ENCODE measurements at places on chromosomes 4 and X. TPM values are rescaled to one million over a fixed set of nuclear protein-coding genes. Genes with fewer than 3 reads are reported as not detected.

GRCh38 chrX:47380268-47380667 is 9.9 kb downstream of the ZNF157 start:
- DNase-seq = no peak

DNA sequence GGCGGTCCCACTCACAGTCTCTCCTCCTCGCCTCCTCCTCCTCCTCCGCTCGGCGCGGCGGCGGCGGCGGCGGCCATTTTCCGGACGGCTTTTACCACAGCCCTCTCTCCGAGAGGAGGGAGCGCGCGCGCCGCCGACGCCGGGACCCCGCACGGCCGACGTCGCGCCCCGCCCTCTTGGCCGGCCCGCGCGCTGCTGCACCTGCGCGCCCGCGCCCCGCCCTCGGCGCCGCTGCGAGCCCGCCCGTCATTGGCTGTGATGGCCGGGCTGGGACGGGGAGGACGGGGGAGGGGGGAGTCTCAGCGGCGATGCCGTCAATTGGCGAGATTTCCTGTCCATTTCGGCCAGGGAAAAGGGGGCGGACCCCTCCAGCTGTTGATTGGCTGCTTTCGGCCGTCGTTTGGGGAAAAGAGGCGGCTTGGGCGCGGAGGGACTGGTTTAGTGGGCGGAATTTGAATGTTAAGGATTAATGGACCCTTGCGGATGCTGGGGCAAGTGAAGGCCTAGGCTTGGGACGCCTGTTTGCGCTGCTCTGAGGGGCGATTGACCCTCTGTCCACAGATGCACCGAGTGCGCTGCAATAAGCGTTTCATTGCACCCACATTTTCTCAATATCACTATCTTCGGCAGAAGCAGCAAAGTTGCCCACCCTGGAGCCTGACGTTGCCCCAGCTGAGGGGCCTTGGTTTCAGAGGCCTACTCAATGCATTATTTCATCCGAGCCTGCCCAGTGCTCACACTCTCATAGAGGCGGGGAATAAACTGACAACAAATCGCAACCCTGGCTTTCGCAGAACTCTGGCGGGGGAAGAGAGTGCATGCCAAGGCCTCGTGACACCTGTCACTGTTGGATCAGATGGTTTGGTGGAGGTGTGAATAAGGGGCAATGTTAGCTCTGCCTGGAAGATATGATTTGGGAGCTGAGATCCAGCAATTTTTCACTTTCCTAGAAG is at the start of gene MECP2:
MECP2 (minus strand) TSS at position 129 of the 953 bp plus-strand sequence.
- peak; percentile 54 for DNase-seq

DNA sequence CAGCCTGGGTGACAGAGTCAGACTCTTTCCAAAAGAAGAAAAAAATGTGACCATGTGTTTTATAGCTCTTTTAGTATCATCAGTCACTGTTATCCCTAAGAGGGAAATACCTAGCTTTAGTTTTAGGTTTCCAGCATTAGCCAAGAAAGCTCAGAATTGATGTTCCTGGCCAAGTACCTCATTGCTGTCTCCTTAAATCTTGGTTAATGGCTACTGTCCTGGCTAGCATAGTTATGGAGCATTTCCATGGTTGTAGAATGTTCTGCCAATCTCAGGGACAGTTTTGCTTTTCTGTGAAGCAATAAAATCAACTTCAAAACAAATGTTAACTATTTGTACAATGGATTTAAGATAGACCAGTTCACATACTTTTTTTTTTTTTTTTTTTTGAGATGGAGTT is 74.4 kb downstream of the HTT start:
- no peak for DNase-seq

GRCh38 chrX:29691044-29691443 is 524.3 kb upstream of the MAGEB2 start:
- no peak for DNase-seq

DNA sequence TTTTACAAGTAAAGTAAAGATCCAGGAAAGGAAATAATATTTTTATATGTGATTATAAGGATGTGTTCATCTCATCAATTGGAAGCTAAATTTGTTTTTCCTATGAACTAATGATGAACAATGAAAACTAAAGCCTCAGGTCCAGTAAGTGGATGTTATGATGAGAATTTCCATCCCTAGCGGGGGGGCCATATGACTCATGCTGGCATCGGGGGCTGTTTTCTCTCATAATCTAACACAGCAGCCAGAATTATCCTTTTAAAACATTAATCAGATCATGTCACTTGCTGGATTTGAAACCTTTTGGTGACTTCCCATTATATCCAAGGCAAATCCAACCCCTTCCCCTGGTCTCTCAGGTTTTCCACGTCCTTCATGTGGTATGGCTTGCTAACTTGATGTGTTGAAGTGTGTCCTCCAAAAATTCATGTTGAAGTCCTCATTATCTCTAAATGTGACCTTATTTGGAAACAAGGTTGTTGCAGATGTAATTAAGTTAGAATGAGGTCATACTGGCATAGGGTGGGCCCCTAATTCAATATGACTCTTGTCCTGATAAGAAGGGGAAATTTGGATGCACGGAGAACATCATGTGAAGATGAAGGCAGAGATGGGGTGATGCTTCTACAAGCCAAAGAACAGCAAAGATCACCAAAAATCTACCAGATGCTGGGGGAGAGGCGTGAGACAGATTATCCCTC is 96.8 kb downstream of the AKAP4 start:
- DNase-seq = no peak

DNA sequence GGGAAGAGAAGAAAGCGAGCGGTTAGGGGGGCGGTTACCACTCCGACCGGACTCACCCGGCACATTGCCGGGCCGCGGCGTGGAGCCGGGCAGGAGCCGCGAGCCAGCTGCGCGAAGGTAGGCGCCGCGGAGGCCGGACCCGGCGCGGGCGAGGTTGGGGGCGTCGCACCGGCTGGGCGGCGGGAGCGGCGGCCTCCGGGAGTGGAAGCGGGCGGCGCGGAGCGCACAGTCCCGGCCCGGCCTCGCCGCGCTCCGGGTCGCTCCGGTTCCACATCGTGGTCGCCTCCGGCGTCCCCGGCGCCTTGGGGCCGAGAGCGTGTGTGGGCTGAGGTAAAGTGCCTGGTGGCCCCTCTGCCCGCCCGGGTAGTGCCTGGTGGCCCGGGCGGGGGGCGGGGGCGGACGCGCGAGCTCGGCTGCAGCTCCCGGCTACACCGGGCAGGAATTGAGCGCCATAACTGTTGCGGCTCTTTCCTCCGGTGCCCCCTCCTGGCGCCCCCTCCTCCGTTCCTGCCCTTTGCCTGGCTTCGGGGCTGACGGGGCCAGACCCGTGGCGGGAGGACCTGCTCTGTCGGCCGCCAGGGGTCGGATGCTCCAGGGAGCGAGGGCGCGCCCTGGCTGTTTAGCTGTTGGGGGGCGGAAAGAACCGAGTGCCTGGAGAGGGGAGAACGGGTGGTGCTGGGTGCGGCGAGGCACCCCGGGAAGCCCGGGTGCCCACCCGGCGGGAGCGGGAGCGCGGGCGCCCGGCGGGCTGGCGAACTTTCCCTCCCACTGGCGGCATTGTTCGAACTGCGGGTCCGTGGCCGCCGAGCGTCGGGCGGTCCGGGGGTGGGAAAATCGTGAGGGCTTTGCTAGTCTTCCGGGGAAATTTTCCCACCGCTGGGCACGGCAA is 626 bp downstream of the JADE3 start:
- no peak for DNase-seq

DNA sequence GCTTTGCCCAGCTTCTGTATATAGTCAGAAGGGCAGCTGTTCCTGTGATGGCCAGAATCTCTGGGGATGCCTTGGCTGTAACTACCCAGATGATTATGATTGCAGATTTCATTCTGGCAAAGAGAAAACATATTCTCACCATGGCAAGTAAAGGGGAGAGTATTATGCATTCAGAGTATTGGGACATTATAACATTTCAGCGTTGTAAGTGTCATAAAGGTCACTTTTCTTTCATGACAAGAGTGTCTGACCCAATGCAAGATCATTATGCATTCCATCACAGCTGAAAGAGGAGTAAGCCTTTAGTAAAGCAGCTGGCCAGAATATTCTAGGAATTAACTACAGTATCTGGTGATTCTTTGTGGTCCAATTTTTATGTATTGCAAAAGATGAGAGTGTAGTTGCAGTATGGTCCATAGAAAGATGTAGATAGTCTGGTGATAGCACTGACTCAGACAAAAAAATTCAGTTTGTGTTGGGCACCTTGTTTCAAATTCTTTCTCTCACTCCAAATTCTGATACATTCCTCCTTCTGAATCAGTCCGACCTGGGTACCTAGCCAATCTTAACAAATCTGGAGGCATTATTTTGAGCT is 2366.3 kb downstream of the PCDH7 start:
- no peak for DNase-seq

DNA sequence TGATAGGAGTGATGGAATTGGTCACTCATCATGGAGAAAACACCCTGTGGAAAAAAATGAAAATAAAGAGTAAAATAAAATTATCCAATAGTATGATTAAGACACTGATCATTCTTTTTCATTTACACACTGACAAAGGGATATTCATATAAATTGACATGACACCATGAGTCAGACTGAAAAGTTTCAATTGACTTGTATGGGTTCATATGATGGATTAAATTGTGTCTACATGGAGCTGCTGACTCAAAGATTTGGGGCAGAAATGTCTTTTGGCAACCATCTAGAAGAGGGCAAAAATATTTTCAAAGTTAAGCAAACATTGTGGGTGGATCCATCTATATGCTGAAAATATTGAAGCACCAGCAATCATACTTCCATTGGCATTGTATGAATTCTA is 153.4 kb upstream of the PPP3CA start:
- DNase-seq = no peak

DNA sequence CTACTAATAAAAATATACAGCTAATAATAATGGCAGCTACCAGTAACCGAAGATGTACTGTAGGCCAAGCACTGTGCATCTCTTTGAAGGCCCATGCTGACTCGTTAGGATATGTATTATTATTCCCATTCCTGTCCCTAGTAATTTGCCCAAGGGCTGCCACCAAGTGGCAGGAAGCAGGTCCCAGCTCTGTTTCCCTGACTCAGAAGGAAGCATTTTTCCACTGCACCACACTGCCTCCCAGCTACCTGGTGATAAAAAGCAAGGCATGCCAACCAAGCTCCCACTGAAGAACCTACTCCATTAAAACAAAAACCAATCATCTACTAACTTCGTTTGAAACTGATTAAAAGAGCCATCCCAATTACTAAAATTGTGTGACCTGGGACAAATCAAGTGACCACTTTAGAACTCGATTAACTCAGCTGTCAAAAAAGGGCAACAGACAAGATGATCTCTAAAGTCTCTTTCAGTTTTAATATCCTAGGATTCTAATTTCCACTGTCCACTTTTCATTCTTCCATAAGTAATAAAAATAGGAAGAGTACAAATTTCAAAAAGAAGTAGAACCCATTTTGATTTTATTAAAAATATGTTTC is 24.3 kb upstream of the PGM2 start:
- no peak for DNase-seq

DNA sequence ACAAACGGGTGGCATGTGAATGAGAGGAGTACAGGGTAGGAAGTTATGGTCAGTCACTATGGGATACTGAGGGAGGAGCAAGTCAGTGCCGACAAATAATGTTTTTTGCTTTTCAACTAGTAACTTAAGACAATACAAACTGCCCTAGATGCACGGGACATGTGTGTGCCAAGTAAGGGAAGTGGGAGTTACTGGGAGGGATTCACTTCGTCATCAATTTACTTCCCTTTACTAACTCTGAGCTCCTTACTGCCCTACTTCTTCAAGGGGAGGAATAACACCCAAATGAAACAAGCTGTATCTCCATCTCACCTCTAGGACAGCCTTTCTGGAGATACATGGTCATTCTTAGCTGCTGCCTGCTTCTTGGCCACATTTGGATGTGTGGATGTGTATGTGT is 97.7 kb downstream of the DGKK start:
- no peak for DNase-seq

Gene SYTL4
- 18.8 TPM for total RNA-seq

Gene N4BP2
- total RNA-seq = 9.2 TPM

Gene RNF113A
- total RNA-seq = 19.7 TPM

Gene DGKK
- not detected for total RNA-seq

Gene SNCA
- total RNA-seq = 17.6 TPM

Gene TFDP3
- total RNA-seq = not detected

Gene STK32B
- 2.6 TPM for total RNA-seq

Gene HMGB3
- 5.3 TPM for total RNA-seq

Gene ADAMTS3
- total RNA-seq = 7.9 TPM

Measured in omental fat pad (tissue), 4 donors.